ENCODE measurements at places on chromosomes 2 and 18. TPM values are rescaled to one million over a fixed set of nuclear protein-coding genes. Genes with fewer than 3 reads are reported as not detected.

GRCh38 chr2:74740741-74741431, 86.8 kb downstream of the SEMA4F start:
- DNase-seq, result no peak

DNA sequence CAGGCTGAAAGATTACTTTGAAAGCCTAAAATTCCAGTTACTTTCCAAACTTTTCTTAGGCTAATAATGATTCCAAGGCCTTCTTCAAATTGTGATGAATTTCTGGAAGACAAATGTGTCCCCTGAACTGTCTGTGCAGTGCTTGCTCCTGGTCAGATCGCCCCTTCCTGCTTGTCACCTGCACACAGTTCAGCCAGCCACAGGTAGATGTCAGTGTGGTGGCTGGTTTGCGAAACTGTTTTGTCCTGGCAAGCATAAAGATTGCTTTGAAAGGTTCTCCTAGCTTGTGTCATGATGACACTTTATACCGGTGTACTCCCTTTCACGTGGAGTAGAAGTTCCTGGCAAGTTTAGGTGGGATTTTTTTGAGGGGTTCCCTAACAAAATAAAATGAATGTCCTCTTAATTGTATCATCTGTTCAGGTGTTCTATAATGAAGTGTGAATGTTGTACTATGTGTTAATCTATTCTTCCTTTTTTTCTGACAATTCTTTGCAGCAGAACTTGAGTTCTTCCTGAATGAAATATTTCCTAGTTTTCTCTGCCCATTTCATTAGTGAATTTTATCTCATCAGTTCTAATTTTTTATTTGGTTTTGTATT, 298.8 kb downstream of the ZNF407 start:
- no peak for DNase-seq

- DNase-seq, result no peak
Observed at GRCh38 chr18:25798046-25798445, 292.4 kb downstream of the SS18 start.

- no peak for DNase-seq
Observed at GRCh38 chr2:239157269-239157668, 243.6 kb downstream of the HDAC4 start.

DNA sequence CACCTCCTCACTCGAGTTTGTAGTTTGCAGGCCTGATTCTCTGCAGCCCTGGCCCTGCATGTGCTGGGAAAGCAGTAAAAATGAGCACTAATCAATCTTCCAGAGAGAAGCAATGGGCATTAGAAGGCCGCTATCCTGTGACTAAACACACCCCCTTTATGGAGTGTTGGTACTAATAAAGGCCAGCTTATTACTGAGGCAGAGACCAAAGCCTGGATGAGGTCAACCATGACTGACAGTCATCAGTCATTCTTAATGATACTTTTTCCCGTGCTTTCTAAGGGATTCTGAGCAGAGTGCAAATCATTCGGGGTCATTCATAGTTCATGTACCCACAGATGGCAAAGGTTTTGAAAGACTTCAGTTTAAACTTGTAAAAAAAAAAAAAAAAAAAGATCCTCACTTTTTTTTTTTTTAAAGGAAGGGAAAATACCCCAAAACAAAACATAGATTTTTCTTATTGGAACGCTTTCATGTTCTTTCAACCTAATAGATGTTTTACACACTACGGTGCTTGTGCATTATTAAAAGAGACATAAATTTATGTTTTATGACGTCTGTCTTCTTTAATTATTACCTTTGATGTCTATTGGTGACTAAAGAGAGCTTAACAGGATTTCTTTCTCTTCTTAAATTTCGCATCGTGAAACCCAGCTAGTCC, 13.2 kb downstream of the TSHZ1 start:
- no peak for DNase-seq

DNA sequence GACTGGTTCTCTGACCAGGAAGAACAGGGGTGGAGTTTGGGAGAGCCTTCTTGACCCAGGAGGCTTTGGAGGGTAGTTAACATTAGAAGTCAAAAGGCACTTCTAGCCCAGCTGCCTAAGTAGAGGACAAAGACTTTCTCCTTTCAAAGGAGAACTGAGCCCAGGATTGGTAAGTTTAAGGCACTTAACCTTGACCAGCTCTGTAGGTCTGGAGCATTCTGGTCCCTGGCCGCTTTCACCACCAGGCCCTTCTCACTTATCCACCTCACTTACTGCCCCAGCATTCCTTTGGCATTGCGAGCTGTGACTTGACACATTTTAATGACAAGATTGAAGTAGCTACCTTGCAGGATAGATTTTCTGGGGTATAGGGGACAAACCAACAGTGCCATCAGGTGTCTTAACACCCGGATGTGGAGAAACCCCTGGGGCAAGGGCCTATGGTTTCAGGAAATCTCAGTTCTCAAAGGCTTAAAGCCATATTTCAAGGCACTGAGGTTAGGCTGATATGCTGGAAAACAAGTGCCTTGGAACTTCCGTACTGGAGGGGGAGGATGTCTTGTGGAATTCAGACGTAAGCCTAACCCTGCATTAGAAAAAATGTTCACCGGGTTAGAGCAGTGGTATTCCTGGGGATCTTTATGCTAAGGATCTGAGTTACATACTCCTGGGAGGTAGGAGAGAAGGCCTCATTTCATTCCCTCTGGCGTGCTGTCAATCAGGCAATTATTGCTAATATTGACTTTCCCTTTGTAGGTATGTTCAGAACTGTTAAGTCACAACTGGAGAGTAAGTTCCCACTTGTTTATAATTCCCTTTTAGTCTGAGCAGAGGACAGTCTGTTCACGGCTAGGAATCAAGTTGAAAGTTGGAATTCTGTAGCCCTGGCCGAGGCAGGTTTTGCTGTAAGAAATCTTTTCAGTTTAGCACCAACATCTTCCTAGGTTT, 4.3 kb downstream of the C2orf68 start:
- no peak for DNase-seq

DNA sequence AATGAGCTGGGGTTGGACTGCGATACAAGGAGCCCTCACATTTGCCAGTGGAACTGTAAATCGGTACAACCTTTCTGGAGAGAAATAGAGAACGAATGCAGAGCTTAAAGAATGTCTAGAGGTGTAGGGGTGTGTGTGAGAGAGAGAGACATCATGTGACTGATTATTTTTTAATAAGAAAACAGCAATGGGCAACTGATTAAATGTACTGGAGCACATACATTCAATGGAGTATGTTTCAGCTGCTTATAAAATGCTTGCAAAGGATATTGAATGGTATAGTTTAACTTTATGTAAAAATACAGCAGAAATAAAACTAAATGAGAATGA, 391 bp upstream of the TMEM17 start:
- no peak for DNase-seq

GRCh38 chr2:96927405-96928171, 57.7 kb upstream of the SEMA4C start:
- DNase-seq, result no peak

- no peak for DNase-seq
Observed at GRCh38 chr2:211867845-211868451, 670.7 kb downstream of the ERBB4 start.

- no peak for DNase-seq
Observed at GRCh38 chr2:239368906-239369552, 31.8 kb downstream of the HDAC4 start.

GRCh38 chr18:42620657-42621056, 494.8 kb downstream of the RIT2 start:
- DNase-seq, result no peak

DNA sequence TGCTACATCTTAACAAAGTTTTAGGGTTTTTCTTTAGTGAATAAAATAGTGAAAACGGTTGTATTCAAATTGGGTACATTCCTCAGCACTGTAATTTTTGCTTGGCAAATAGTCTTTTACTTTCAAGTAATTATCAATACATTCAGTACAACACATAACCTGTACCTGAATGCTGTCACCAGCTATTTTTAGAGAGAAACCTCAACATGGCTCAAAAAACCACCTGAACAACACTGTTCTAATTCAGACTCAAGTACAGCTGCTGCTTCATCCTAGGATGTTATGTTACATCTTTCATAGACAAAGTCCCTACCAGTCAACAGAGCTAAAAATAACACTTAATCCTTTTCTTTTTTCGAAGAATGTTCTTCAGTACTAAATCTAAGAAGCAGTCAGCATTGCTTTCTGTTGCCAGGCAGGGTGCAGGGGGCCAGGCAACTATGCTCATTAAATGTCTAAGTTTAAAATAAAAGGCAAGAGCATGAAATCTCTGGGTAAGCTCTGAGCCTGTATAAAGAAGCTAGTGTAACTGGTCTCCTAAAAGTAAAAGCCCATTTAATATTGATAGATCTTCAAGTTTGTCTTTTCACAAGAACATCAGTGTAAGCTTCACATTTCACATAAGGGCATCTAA, 20.5 kb downstream of the PDIA6 start:
- DNase-seq, result no peak

GRCh38 chr2:37829616-37830395, 95.3 kb upstream of the RMDN2 start:
- no peak for DNase-seq

DNA sequence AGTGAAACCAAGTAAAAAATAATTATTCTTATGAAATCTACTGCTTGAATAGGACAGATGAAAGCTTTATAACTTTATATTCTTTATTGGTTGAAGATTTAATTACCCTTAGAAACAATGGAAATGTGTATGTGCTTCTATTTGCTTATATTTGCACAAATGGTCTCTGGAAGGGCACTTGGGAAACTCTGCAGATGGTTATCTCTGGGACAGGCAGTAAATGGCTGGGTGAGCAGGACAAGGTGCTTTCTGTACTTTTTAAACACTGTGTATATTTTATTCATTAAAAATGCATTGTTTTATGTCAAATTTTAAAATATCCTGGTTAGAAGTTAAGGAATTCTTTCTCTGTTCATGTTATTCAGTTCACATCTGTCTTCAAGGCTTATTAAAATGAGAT, 131.1 kb downstream of the LRRTM4 start:
- no peak for DNase-seq

DNA sequence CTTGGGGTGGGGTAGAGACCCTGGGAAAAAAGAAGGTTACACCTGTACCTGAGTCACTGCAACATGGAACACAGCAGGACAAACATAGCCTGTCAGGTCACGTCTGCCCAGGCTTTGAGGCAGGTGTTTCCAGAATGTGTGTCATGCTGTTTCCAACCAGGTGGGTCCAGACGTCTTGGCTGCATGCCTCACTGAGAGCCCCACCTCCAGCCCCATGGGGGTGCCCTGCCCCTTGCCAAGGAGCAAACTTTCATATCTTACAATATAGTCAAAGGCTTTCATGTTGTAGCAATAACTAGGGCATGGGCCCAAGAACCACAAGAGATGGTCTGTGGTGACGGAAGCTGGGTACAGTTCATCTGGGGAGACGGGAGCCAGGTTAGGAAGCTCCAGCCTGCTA, 499.7 kb downstream of the BCL11A start:
- no peak for DNase-seq

- DNase-seq, result no peak
Observed at GRCh38 chr18:63472380-63472779, 4.4 kb upstream of the SERPINB5 start.

- no peak for DNase-seq
Observed at GRCh38 chr2:205047273-205047839, 502.1 kb downstream of the PARD3B start.

GRCh38 chr18:1652018-1652417, 747.3 kb downstream of the ADCYAP1 start:
- DNase-seq, result no peak

- no peak for DNase-seq
Observed at GRCh38 chr2:74747411-74748080, 86.4 kb upstream of the HK2 start.

DNA sequence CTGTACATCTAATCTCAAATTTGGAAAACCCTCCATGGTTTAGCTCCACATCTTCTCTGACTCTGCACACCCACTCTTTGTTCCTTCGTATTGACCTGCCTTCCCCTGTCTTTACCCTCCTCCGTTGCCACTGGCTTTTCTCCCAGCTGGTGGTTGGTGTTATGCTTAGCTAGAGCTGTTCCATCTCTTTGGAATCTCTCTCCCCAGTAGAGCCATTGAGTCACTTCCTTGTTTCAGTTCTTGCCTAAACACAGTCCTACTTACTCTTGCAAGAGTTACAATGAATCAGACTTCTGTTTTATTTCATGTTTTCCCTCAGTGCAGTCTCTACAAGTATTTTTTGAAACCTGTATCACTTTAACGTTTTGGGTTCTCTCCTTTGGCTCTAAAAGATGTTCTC, 263.9 kb downstream of the LTBP1 start:
- DNase-seq, result no peak

DNA sequence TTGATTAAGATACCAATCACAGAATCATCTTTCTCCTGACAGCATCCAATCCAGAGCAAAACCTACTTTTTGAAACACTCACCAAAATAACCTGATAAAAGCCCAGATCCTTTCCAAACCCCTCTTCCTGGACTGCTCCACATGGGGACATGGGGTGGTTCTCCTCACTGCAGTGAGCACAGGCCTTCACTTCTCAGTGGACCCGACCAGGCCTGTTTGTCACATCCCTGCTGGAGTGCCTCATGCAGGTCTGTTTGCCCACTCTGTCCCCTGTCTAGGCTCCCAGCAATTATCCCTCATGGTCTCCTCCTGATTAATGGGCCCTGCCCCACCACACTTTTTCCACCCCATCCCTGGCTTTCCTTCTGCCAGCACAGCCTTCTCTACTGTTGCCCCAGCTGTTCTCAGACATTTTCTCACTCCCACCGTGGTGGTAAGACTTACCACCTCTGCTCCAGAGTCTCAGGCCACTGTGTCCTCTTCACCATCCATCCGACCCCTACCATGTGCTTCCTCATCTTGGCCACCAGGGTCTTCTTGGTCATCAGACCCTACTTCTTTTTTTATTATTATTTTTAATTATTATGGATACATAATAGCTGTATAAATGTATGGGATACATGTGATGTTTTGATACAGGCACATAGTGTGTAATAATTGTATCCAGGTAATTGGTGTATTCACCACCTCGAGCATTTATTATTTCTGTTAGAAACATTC, 21.1 kb downstream of the MRPL30 start:
- DNase-seq, result no peak

GRCh38 chr18:58497845-58498244, 131.0 kb downstream of the ALPK2 start:
- no peak for DNase-seq

DNA sequence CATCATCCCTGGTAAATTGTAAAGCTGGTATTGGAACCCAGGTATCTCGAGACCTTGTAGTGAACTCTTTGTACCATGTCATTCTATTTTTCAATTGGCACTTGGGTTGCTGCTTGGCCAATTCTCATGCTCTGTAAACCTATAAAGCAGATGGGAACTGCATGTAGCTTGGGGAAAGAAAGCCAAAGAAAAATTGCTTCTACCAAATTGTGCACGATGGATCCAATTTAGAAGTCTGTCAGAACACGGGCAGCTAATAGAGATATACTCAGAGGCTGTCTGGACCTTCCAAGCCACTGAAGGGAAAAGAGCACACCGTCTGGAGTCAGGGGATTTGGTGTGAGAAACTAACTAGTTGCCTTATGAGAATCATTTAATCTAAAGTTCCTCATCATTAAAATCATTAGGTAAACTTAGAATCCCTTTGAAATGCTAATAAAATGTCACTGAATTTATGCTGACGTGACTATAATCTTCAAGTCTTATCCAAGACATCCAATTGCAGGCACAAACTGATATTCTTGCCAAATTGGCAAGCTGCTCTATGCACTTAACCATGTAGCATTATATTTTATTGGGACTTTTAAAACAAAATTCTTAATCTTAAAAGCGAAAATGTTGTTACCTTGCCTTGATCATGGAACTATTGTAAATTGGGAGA, 206.8 kb downstream of the DCC start:
- DNase-seq, result no peak

CPO gene
- polyA plus RNA-seq, result 0.38 TPM

PKDCC gene
- 117 TPM for polyA plus RNA-seq

DPYSL5 gene
- 19.1 TPM for polyA plus RNA-seq

NCL gene
- 593 TPM for polyA plus RNA-seq

CRACDL gene
- polyA plus RNA-seq, result 1.1 TPM

CD28 gene
- 3.4 TPM for polyA plus RNA-seq

SCN9A gene
- polyA plus RNA-seq, result 3.5 TPM

SERPINB4 gene
- not detected for polyA plus RNA-seq

Measured in forelimb muscle (tissue), 1 donor.